ENCODE measurements at places on chromosomes 7 and 10. TPM values are rescaled to one million over a fixed set of nuclear protein-coding genes. Genes with fewer than 3 reads are reported as not detected.

Gene NRP1
- total RNA-seq: 3.0 TPM

GRCh38 chr10:12972146-12972545, 29.4 kb downstream of the CCDC3 start:
- H3K36me3 ChIP-seq: peaks cover 8% of the 10 kb centered on the region
- no peak overlapping the region for H3K27ac ChIP-seq
- H3K27me3 ChIP-seq: no peaks in the 10 kb centered on the region

Gene ASB10
- total RNA-seq: not detected

- no peak overlapping the region for H3K4me3 ChIP-seq
- H3K4me1 ChIP-seq: peaks cover 17% of the 10 kb centered on the region
- no peaks in the 10 kb centered on the region for H3K36me3 ChIP-seq
- no peak overlapping the region for H3K27ac ChIP-seq
- H3K27me3 ChIP-seq: peaks cover 7% of the 10 kb centered on the region
These were observed 211.7 kb upstream of the NFE2L3 start for GRCh38 chr7:25940086-25940906.

Gene ORAI2
- total RNA-seq: 25.9 TPM

DNA sequence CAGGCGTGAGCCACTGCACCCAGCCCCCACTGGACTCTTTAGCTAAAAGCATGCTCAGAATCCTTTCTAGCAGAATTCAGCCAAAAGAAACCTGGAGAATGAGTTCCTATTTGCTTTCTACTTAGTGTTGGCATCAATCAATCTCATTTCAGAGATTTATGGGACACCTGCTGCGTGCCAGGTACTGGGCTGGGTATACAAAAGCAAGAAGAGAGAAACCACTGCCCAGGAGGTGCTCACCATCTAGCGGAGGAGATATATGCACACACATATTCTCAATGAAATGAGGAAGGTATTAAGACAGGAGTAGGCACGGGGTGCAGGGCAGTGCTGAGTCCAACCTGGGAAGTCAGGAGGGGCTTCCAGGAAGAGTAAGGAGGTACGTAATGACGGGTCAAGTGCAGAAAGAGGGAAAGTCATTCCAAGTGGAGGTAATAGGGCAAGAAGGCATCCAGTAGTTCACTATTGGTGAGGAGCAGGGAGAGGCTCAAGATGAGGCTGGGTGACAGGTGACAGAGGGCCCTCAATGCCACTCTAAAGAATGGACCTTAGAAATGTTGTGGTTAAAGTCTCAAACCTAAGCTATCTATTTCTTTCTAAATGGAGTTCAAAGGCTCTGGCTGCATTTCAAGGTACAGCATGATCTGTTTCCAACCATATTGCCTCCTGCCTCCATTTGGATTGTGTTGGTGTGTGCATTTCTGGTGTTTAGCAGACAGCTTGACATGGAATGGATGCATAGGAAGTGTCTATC, 22.1 kb downstream of the ABLIM1 start:
- no peaks in the 10 kb centered on the region for H3K36me3 ChIP-seq
- H3K27ac ChIP-seq: no peak overlapping the region
- H3K4me1 ChIP-seq: peaks cover 30% of the 10 kb centered on the region
- no peak overlapping the region for H3K4me3 ChIP-seq
